ENCODE measurements at places on chromosomes 6 and 20. TPM values are rescaled to one million over a fixed set of nuclear protein-coding genes. Genes with fewer than 3 reads are reported as not detected.

DNA sequence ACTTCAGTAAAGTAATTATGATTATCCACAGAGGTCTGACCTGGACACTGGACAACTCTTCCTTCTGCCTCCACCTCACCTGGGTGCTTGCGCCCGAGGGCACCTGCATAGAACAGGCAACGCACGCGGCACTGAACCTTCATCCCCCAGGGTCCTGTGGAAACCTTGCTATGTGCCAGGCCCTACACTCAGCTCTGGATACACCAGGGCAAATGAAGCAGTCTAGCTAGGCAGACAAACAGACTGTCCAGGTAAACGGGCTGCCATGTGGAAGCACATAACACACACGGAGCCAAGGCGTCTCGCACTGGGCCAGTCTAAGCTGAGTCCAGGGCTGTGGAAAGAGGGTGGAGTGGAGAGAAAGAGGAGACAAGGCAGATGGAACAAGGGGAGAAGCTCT lies 109.3 kb upstream of the AFDN start:
- no peak for DNase-seq

The OPRM1 gene
- total RNA-seq, result not detected

DNA sequence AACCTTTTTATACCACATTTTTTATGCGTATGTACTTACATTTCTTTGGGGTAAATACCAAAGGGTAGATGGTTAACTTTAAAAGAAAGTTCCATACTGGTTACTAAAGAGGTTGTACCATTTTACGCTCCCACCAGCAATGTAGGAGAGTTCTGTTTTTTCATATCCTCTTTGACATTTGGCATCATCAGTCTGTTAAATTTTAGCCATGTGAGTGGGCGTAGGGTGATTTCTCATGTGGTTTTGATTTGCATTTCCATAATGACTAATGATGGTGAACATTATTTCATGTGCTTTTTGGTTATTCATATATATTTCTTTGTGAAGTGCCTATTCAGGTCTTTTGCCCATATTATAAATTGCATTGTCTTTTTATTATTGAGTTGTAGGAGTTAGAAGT lies 194.2 kb downstream of the PRL start:
- no peak for DNase-seq

The CLVS2 gene
- not detected for total RNA-seq

DNA sequence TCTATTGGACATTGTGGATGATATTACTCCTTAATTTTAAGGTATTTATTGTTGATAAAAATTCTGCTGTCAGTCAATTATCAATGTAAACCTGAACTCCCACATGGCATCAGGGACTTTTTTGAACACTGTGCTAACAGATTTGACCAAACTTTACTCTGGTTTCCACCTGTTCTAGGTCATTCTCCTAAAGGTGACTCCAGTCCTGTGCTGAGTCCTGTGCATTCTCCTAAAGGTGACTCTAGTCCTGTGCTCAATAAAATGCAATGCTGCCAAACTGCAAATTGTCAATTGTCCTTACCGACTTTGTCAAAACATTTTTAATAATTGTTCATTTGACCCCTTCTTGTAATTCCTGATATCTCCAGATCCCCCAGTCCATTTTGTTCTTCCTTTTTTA lies 408.4 kb upstream of the EPHA7 start:
- DNase-seq, result no peak
